Activated T-cell treated with anti-CD3 and anti-CD28 coated beads, Interleukin-2, amount 50 U/mL, for 4 hours (primary cell): ENCODE measurements at places on chromosomes 6 and 20. TPM values are rescaled to one million over a fixed set of nuclear protein-coding genes. Genes with fewer than 3 reads are reported as not detected.

GRCh38 chr6:78611886-78612480 lies 255.4 kb upstream of the IRAK1BP1 start:
- DNase-seq: no peak

BPIFA1 gene
- total RNA-seq: not detected

- DNase-seq: peak; percentile 30
Measured at GRCh38 chr20:50189681-50190250, 864 bp upstream of the CEBPB start.

DNA sequence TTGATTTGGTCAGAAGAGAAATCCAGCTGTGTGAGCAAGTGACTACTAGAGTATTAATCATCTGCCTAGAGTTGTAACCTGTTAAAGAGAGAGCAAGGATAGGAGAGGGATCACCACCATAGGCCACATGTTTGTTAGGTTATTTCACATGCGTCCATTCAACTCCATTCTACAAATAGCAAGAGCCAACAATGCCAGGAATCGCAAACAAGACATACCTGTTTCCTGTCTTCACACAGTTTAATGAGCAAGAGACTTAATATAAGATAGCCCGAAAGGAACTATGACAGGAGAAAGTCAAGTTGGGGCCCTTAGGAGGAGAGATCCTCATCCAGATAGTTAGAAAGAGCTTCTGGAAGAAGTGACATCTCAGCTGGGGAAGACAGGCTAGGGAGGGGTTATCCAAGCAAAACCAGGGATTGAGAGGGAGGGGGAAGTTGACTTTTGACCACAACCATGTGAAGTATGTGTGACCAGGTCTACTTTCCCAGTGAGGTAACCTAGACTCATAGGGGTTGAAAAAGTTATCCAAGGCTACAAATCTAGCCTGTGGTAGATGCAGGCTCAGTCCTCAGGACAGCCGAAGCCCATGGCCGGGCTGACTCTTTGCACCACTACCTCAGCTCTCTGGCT lies 147.4 kb downstream of the ALDH8A1 start:
- DNase-seq: no peak

DNA sequence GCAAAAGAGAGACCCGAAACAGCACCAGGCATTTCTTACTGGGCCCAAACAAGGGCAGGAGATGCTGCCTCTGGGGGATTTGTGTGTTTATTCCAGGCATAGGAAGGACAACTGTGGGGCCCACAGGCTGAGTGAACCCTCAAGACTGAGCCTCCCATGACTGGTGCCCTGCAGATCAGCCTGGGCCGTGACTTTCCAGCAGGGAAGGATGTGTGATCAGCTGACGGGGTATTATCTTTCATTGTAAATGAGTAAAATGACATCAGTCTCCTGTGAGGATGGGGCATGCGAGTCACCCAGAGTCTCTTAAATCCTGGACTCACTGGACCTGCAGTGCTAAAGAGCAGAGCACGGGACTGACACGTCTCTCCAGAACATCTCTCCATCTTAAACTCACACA lies 3.9 kb upstream of the TEAD3 start:
- DNase-seq: no peak
